ENCODE measurements at places on chromosomes 16 and 17.

- DNase-seq = no peak
These were observed 1.3 kb downstream of the GJD3 start for GRCh38 chr17:40363111-40363827.

DNA sequence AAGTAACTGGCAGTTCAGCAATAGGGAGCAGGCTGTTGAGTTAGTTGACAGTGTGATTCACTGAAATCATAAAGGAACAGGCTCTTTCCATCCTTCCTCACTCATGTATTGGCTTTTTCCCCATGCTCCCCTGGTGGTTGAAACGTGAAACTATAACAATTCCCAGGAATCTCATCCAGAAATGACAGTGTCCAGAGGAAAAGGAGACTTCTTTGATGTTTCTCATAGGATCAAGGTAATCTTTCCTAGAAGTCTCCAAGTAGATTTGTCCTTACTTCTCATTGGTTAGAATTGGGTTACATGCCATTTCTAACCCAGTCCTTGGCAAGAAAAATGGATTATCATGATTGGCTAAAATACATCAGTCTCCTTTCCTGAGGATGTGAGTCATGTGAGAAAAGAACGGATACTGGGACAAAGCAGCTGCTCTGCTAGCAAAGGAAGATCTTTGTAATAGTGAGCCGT, 14.4 kb downstream of the TTC19 start:
- no peak for DNase-seq

- DNase-seq = no peak
These were observed 37.2 kb upstream of the ENDOV start for GRCh38 chr17:80377798-80378197.

DNA sequence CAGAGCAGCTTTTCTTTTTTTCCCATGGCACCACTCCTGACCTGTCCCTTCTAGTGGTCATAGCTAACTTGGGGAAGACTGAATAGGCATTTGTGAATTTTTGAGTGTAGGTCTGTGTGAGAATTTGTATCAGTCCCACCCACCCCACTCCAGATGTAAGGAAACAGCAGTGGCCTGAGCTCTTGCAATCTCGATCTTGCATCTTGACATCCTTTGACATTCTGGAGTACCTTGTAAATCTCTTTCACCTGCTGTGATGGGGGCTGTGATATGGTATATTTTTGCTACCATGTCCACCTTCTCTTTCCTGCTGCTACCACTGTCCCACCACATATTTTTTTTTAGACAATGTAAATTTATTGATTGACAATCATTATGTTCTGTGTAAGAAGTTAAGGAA, 289.3 kb downstream of the MAP2K6 start:
- DNase-seq = no peak

GRCh38 chr17:32795339-32795979, 81.5 kb downstream of the MYO1D start:
- no peak for DNase-seq

GRCh38 chr16:65122724-65123395, 997 bp upstream of the CDH11 start:
- DNase-seq = no peak

DNA sequence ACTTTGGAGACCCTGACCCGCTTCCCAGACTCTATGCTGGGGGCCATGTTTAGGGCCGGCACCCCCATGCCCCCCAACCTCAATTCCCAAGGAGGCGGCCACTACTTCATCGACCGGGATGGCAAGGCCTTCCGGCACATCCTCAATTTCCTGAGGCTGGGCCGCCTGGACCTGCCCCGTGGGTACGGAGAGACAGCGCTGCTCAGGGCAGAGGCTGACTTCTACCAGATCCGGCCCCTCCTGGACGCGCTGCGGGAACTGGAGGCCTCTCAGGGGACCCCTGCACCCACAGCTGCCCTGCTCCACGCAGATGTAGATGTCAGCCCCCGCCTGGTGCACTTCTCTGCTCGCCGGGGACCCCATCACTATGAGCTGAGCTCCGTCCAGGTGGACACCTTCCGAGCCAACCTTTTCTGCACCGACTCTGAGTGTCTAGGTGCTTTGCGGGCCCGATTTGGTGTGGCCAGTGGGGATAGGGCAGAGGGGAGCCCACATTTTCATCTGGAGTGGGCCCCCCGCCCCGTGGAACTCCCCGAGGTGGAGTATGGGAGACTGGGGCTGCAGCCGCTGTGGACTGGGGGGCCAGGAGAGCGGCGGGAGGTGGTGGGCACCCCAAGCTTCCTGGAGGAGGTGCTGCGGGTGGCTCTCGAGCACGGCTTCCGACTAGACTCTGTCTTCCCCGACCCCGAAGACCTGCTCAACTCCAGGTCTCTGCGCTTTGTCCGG, 1.1 kb downstream of the KCTD11 start:
- no peak for DNase-seq

DNA sequence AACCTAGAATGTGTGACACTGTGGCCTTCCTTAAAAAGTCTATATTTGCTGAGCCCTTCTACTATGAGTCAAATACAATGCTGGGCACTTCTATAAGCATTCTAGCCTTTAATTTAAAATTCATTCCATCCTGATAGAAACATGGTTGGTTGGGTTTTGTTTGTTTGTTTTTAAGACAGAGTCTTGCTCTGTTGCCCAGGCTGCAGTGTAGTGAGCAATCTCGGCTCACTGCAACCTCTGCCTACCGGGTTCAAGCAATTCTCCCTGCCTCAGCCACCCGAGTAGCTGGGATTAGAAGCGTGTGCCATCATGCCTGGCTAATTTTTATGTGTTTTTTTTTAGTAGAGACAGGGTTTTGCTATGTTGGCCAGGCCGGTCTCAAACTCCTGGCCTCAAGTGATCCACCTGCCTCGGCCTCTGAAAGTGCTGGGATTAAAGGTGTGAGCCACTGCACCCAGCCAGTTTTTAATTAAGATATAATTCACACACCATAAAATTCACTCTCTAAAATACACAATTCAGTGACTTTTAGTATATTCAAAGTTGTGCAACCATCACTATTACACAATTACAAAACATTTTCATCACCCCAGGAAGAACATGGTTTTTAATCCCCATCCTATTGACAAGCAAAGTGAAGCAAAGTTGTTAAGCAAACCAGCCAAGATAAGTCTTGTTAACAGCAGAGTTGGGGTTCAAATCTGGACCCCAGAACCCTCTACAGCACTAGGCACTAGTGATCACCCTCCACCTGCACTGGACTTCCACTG, 42.8 kb downstream of the CMTM4 start:
- no peak for DNase-seq

GRCh38 chr17:7932483-7932891, 481 bp downstream of the CNTROB start:
- no peak for DNase-seq

- DNase-seq = no peak
These were observed 3.2 kb downstream of the TMEM208 start for GRCh38 chr16:67229906-67230808.

GRCh38 chr17:50353600-50354195, 7.8 kb downstream of the XYLT2 start:
- no peak for DNase-seq

DNA sequence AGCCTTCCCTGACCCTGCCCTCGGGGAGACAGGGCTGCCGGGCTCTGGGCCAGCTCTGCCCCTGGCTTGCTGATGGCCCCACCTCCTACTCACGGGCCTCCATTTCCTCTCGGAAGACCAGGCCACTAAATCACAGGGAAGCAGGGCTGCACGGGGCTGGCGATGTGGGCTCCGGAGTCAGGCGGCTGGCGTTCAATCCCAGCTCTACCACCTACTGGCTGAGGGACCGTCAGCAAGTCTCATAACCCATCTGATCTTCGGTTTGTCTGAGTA, 113.4 kb downstream of the AMFR start:
- no peak for DNase-seq

DNA sequence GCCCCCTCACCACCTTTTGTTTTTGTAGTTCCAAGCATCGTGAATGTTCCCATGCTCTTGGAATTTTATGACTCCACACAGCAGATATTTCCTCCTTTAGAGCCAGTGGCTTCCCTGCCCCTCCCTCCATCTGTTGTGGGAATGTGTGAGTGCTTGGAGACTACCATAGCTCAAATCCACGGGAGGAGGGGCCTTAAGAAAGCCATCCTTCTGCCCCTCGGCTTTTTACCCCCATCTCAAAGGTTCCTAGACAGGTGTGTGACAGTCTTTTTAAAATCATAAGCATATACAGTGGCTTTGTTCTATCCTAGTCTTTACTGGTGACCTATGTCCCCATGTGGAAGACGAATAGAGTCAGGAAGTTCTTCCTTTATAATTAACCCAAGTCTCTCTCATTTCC, 47.2 kb downstream of the YPEL2 start:
- no peak for DNase-seq

- DNase-seq = no peak
These were observed 7.7 kb downstream of the WFDC1 start for GRCh38 chr16:84302111-84302954.

DNA sequence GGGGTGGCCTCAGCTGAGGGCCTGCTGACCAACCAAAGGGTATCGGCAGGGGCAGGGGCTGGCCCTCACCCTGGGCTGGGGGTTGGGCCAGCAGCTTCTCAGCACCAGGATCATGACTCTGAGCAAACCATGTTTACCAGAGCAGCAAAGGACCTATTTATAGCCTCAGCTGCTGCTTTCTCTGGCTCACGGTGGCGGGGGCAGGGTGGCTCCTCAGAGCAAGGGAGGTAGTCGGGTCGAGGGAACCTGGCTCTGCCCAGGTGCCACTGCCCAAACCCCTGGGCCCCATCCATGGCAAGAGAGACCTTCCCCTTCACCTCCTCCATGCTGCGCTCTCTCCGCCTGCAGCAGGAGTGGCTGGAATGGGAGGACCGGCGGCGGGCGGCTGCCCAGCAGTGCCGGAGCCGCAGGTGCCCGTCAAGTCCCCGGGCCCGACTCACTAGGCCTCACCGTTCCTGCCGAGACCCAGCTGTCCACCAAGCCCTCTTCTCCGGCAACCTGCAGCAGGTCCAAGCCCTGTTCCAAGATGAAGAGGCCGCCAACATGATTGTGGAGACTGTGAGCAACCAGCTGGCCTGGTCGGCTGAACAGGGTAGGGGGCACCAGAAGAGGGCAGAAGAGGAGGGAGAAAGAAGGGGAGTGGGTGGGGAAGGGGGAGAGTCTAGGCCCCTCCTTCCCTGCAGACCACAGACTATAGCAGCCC, at the start of gene ASB16:
TSS of gene ASB16 (plus strand) at position 206 of the 703 bp plus-strand sequence. CDS start at position 292, 86 bp downstream.
- DNase-seq = no peak

- DNase-seq = no peak
These were observed 135.2 kb upstream of the CPHXL start for GRCh38 chr16:75861311-75862097.

DNA sequence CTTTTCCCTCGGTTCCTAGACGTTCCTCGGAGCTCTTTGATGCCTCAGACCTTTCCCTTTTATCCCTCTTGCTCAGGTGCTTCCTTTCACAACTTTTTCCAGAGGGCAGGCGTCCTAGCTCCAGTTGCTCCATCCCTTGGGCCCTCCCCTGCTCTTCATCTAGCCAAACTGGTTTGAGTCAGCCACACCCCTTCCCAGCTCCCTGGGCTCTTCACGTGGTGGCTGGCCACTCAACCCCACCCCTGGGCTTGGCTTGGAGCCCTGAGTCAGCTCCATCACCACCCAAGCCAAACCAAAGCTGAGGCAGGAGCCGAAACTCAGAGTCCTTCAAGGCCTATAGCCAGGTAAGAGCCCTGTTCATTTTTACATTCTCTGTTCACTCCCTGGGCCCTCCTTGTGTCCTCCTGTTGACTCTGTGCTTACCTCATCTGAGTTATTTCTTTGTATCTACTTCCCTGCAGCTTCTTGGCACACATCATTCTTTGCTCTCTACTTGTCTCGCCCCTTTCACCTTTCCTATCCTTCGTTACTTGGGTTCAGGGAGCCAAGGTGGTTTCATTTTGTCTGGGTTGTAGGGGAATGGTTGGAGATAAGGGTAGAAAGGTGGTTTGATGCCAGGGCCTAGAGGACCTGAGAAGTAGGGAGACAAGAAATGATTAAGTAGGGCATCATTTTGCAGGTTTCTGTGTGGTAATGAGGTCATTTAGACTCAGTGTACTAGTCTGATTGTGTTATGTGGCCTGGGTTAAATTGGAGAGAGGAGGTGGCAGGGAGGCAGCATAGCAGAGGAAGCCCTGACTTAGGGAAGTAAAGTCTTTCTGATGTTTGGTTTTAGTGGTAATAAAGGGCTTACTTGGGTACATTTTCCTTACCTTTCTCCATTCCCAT, 7.6 kb upstream of the PHKG2 start:
- no peak for DNase-seq

DNA sequence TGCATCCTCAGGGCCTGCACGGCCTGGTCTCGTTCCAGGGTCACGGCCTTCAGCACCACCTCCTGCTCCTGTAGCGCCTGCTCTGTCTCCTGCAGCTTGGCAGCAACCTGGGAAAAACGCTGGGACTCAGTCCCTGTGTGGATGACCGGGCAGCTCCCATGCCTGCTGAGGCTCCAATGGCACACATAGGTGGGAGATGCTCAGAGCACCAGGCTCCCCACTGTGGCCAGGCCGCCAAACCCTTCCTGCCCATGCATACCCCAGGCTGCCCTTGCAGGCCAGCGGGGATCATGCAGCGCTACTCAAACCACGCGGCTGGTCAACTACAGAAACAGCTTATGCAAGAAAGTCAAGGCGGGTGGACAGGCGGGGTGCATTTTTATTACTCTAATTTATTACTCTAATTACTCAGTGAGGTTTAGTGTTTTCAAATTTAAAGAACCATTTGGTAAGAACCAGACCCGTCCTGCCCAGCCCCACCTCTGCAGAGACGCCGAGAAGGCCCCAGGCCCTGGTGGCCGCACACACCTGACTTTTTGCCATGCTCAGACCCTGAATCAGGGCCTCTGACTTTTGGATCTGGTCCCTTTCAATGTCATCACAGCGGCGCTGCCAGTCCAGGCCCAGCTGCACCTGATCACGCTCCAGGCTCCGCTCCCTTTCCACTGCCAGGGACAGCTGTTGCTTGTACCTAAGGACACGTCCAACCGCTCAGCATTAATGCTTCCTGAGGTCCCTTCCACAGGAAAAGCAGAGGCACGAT, 34.0 kb downstream of the CCDC57 start:
- DNase-seq = no peak

DNA sequence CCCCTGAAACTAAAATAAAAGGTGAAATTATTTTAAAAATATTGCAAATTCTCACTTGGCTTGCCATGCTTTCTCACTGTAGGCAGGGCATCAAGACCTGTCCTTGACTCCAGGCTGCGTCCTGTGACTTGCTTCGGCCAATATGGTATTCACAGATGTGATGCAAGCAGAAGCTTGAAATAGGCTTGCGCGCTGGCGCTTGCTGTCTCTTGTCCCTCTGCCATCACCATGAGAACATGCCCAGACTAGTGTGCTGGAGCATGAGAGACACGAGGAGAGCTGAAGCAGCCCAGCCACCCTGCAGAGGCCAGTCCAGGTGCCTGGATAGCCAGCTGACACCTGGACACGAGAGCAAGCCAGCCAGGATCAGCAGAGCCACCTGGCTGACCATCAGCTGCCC, 21.8 kb upstream of the ZKSCAN2 start:
- DNase-seq = no peak

Measured in cortex of kidney (tissue), 1 donor.